ENCODE measurements at places on chromosomes 6 and 20.

DNA sequence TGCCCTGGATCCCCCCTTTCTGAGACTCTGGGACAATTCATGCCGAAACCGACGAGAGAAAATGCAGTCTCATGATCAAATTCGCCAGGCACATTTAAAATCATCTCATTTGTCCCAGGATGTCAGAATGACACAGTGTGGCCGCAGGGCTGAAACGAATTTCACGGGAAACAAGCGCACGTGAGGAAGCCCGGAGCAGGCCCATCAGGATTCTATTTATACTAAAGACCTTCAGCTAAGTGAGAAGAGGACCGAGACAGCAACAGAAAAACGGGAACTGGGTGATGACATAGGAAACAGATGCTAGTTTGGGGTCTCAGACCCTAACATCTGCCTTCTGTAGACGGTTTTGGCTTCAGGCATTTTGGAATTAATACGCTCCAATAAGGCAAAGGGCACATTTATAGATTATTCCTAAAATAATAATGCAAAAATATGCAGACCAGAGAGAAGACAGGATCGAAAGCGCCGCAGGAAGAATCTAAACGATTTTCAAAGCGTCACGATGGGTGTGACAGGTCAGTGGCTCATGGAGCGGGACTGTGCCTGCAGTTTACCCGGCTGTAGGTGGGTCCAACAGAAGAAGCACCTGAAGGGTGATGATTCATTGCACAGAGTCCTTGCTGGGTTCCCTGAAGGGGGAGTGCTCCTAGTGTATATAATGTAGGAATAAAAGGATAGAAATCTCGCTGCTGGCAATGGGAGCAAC lies 80.8 kb upstream of the MPC1 start:
- DNase-seq = no peak

DNA sequence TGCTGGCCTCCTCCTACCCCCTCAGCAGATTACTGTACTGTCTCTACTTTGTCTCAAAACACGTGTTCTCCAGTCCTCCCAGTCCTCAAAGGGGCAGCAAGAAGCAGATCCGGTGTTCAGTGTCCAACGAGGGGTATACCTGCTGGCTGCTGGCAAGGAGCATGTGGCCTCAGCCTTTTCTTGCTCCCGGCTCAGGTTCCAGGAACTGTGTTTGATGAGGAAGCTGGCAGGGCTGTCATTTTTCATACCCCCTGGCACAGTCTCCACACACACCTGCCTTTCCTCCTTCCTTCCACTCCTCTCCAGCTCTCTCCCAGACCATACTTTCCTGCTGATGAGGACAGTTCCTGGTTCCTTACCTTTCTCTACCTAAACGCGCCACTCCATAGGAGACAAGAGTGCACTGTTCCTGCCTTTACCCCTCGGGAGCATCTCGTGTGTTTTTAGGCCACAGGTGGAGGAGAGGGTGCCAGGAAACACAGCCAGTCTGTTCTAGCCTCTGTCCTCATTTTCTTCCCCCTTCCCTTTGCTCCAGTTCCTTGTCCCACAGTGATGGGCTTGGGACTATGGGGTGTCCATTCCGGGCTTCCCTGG lies 77.2 kb downstream of the SSR1 start:
- DNase-seq = no peak

DNA sequence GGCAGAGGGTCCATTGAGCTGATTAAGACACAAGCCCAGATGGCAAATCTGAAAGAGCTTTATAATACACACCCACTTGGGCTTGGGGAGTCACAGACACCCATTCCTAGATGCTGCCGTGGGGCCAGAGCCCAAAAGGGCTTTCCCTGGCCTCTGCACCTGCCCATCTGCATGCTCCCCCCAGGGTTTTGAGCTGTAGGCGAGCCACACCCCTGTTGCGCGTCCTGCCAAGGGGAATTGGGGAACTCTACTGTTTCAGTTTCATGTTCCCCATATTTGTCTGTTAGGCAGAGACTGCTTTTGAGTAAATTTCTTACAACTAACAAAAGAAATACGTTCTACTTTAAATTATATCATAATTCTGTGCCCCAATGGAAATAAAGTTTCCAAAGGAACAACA lies 52.9 kb upstream of the FNDC1 start:
- DNase-seq = no peak

DNA sequence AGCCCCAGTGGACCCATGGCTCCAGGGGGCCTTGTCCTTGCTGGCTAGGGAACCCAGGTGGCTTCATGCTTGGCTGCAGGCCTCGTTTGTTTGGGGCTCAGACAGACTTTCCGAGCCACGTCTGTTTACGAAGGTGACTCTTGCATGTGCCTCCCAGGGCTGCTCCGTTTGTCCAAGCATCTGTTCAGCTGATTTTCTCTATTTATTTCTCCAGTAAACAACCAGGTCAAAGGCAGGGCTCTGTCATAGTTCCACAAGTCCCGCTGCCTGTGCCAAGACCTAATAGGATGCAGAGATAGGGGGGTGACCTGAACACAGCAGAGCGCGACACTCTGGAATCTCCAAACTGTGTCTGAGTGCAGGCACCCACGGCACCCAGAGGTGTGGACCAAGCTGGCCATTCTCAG lies 12.8 kb upstream of the SPO11 start:
- DNase-seq = no peak

DNA sequence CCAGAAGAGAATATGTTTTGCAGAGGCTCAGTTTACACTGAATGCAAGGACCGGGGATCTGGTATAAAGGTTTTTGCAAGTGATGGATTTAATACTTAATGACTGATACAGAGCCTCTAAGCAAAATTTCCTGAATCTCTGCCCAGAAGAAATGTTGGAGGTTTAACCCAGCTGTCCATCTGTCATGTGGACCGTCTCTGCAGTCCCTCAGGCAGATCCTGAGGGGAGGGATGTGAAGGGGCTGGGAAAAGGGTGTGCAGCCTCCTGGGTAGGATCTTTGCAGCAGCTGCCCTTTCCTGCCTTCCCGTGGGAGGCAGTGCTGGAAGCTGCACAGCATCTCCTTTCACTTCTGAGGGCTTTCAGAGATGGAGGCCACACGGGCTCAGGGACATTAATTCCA lies 207.0 kb downstream of the SLC24A3 start:
- no peak for DNase-seq

GRCh38 chr6:168049277-168049676 lies 29.7 kb downstream of the FRMD1 start:
- no peak for DNase-seq

- no peak for DNase-seq
Measured at GRCh38 chr6:143127941-143128680, 67.4 kb downstream of the AIG1 start.

GRCh38 chr6:10375391-10375969 lies 39.4 kb downstream of the TFAP2A start:
- no peak for DNase-seq

DNA sequence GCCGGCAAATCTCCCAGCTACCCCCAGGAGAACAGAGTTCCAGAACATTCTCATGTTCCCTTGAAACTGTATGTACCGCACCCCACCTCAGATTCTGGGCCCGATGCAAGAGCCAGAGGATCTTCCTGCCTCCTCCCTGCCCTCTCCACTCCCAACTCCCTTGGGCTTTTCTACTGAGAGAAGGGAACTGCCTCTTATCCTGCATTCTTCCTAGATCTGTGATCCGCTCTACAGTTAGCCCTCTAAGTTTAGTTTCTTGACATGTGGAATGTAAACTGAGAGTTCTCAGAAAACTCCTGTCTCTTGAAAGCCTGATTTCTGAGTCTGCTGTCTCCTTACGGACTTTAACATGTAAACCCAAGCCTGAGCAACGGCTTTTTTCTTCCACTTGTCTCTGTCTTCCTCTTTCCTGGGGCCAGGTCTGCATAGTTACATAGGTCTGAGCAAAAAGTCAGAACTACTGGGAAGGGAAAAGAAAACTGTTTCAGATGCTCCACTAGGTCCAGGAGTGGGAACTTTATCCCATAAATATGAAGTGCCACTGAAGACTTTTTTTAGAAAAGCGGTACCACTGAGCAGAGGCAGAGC lies 86.5 kb upstream of the TNFAIP3 start:
- no peak for DNase-seq

DNA sequence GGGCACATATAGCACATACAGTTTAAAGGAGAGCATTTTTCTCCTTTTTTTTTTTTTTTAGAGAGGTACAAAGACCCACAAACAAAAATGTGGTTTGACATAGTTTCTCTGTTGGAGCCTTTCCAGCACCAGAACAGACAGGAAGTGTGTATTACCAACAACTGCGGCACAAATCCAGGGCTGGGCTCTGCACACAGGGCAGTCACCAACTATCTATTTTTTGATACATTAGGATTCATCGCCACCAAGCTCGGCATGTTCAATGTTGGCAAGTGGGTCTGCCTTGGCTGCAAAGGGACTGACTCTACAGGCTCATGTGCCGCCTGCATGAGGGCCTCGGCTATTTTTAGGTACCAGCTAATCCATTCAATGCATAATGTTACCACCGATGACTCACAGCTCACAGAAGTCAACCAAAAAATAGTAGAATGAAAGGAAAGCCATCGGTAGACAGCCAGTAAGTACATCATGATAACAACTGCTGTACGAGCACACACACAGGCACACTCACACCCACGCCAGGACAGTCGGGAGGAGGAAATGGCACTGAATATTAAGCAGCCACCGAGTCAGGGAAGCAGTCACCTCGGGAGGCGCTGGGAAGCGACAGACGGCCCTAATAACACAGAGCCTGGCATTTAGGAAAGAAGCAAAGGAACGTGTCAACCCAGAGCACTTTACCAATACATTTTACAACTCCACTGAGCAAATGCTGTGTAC lies 81.6 kb downstream of the GMPR start:
- DNase-seq = no peak

DNA sequence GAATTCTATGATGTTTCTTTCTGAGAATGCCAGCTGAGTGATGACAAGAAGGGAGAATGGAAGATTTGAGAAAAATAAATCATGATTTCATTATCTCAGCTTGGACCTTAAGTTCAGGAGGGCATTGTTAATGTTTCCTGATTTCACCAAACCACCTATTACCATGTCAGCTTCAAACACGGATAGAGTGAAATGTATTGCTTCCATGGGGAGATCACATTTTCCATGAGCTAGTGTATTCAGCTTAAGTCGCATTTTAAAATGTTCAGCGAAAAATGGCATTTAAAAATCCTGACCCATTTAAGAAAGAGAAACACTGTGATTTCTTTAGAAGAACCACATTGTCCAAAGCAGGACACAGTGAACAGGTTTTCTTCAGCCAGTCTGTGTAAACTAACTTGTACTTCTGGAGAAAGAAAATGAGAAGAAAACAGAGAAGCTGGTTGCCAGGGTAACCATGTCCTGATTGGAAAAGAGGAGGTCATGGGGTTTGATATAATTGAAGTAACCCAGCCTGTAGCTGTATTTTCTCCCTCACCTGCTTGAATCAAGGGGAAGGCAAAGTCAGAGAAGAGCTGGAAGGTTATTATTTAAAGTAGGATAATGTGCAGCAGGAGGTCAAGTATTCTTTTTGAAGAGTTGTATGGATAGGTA lies 684.1 kb upstream of the NRSN1 start:
- DNase-seq = no peak

- DNase-seq = peak; percentile 2
Measured at GRCh38 chr6:57040011-57040410, 6.5 kb upstream of the KIAA1586 start.

GRCh38 chr6:133248241-133249001 lies 7.3 kb downstream of the EYA4 start:
- DNase-seq = no peak

DNA sequence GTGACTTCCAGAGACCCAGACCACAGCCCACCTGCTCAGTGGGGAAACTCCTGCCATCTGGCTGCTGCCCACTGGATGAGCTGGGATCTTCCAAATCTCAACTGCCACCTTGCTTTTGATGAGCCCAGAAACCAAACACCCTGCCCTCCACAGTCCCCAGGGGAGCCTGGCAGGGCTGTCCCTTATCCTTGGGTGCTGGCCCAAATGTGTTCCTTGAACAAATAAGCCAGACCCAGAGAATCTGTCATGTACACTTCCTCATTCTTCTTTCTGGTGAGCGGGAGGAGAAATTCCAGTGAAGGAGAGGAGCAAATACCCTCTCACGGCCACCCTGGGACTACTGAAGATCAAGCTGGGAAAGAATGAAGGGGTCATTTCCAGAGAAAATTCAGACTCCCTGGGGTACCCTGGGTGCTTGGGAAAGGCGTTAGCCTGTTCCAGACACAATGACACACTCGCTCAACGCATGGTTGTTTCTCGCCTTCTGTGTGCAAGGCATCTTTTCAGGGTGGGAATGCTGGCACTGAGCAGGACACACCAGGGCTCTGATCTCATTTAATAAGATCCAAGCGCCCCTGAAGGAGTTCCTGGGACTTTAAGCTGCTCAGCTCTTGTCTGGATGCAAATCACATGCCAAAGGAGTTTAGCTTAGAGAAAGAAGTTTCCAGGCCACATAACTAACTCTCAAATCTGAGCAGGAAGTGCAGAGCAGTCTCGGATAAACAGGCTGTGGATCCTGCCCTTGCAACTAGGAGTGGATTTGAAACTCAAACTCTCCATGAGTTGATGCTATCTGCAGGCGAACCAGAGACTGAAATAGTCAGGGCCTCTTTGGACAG lies 38.5 kb downstream of the PXDC1 start:
- DNase-seq = no peak

GRCh38 chr20:64160526-64161355 lies 3.5 kb upstream of the MYT1 start:
- DNase-seq = peak; percentile 26

- DNase-seq = no peak
Measured at GRCh38 chr20:37898233-37899104, 4.5 kb upstream of the VSTM2L start.

DNA sequence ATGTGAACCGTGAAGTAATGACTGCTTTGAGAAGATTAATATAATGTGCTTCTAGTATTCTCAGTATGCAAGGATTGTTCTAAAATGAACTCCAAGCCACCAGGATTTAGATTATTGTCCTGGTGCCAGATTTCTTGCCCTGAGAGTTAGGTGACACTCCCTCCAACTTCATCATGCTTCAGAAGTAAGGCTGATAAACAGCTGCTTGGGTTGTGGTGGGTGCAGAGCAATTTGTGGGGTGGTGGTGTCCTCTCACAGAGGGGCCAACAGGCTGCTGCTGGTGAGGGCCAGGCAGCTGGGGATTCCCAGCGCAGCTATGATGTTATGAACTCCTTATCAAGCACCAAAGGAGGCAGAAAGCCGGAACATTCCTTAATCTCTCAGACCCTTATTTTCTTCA lies 114.6 kb downstream of the MCHR2 start:
- no peak for DNase-seq

Measured in NCI-H345 (cell line).